ENCODE measurements at places on chromosomes 6 and 20.

- no peaks in the 10 kb centered on the region for H3K27me3 ChIP-seq
- peaks cover 2% of the 10 kb centered on the region for H3K4me1 ChIP-seq
- peaks cover 15% of the 10 kb centered on the region for H3K36me3 ChIP-seq
- H3K4me3 ChIP-seq, result no peak overlapping the region
- DNase-seq, result no peak
- no peak overlapping the region for H3K27ac ChIP-seq
Measured at GRCh38 chr6:4895971-4896370, 107.9 kb downstream of the RPP40 start.

DNA sequence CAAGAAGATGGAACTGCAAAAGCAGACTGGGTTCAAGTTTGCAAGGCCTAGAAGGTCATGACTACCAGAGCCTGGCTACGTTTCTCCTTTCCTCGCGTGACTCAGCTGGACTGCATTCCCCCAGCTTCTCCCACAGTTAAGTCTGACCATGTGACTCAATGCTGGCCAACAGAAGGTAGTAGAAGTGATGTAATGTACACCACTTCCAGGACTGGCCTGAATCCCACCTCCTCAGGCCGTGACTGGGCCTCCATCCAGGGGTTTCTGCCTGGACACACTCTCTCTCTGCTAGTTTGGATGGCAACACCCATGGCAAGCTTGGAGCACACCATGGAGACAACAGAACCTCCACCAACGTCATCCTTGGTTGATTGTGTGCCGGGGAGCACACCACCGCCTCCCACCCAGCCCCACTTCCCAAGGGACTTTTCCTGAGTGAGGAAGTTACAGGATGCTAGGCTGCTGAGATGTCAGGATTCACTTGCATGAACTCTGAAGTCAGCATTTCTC is 112.0 kb upstream of the CDYL start:
- no peak overlapping the region for H3K4me3 ChIP-seq
- H3K36me3 ChIP-seq, result no peaks in the 10 kb centered on the region
- H3K27ac ChIP-seq, result no peak overlapping the region
- no peaks in the 10 kb centered on the region for H3K4me1 ChIP-seq
- DNase-seq, result no peak

DNA sequence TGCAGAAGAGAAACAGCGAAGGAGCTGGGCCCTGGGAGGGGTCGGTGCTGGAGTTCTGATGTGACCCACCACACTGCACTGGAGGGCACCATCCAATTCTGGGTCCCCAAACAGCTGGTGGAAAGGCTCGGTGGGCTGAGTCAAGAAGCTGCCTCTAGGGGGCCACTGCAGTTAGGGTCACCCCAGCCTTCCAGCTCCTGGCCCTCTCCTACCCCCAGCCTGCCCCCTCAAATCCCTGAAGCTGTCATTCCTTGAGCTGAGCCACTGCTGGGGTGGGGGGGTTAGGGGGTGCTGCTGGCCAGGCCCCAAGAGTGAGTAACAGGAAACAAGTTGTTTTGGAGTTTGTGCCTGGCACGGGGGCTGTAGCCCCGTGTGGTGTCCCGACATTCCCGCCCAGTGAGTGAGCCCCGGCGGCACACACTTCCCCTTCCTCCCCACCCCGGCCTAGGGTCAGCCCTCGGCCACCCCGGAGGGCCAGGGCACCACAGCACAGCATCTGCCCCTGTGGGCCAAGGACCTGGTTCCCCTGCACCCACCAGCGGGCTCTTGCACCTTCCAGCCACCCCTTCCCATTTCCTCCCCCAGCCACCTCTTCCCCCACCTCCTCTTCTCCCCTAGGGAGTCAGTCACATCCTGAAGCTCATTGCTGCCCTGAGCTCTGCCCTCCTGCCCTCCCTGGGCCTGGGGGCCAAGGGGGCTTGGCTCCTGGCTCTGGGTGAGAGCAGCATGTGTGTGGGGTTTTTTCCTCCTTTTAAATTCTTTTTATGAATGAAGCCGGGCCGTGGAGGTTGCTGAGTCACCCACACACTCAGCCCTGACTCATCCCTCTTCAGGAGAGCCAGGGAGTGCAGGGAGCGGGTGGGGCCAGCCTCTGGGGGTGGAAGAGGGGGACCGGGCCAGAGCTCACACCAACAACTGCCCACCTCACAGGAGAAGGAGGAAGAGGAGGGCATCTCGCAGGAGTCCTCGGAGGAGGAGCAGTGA is 4.6 kb downstream of the SMIM29 start:
- no peak overlapping the region for H3K4me3 ChIP-seq
- H3K27me3 ChIP-seq, result no peaks in the 10 kb centered on the region
- peaks cover 27% of the 10 kb centered on the region for H3K36me3 ChIP-seq
- H3K4me1 ChIP-seq, result peaks cover 26% of the 10 kb centered on the region

DNA sequence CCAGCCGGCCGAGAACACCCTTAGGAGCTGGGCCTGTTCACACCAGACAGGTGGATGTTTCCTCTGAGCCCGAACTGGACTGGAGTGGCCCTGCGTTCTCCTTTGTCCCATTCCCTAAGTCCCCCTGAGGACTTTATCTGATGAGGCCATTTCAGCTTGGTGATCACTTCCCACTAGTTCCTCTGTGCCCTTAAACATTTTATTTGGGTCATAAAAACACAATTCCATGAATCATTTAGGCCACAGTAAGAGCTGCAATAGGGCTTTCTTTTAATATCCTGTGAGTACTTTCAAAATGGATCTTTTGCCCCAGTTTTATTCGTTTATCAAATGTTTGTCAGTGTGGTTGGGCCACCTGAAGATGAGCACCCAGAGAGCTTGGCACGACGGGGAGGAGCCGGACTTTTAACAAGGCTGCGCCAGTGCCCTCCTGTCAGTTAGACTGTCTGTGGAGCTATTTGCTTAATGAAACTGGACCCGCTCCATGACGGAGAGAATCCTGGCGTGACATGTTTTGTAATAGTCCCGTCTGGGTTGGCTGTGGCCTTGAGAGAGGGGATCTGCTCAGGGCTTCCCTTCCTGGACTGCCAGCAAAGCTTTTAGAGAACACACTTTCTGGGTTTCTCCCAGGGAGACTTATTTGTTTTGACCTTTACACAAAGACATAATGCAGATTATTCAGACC is 53.5 kb downstream of the ZDHHC14 start:
- no peak for DNase-seq
- H3K4me3 ChIP-seq, result no peak overlapping the region
- no peaks in the 10 kb centered on the region for H3K4me1 ChIP-seq
- no peak overlapping the region for H3K27ac ChIP-seq
- H3K36me3 ChIP-seq, result no peaks in the 10 kb centered on the region

- H3K27me3 ChIP-seq, result no peaks in the 10 kb centered on the region
- DNase-seq, result no peak
- no peak within 1 kb of the TSS for H3K27ac ChIP-seq
- H3K4me3 ChIP-seq, result peak within 1 kb of the TSS; percentile 57
- no peaks in the 10 kb centered on the region for H3K36me3 ChIP-seq
- H3K4me1 ChIP-seq, result peaks cover 8% of the 10 kb centered on the region
Measured at GRCh38 chr6:39228992-39229767, at the start of gene KCNK5. KCNK5 (minus strand) TSS chr6:39229475; CDS start chr6:39229111, 364 bp downstream.

GRCh38 chr6:26388014-26388413 is 5.1 kb downstream of the BTN2A2 start:
- no peaks in the 10 kb centered on the region for H3K27me3 ChIP-seq
- no peak overlapping the region for H3K27ac ChIP-seq
- H3K4me3 ChIP-seq, result no peak overlapping the region

- H3K4me1 ChIP-seq, result no peaks in the 10 kb centered on the region
- H3K4me3 ChIP-seq, result no peak overlapping the region
- H3K27ac ChIP-seq, result no peak overlapping the region
- H3K27me3 ChIP-seq, result no peaks in the 10 kb centered on the region
Measured at GRCh38 chr6:71066153-71066552, 109.3 kb upstream of the B3GAT2 start.

- H3K36me3 ChIP-seq, result no peaks in the 10 kb centered on the region
- H3K27ac ChIP-seq, result no peak overlapping the region
- DNase-seq, result no peak
- H3K27me3 ChIP-seq, result no peaks in the 10 kb centered on the region
Measured at GRCh38 chr6:95973976-95974375, 41.8 kb upstream of the FUT9 start.

- no peak for DNase-seq
- no peaks in the 10 kb centered on the region for H3K4me1 ChIP-seq
- no peak overlapping the region for H3K4me3 ChIP-seq
- H3K27ac ChIP-seq, result no peak overlapping the region
- no peaks in the 10 kb centered on the region for H3K36me3 ChIP-seq
Measured at GRCh38 chr20:63080811-63081210, 74.0 kb upstream of the BHLHE23 start.

DNA sequence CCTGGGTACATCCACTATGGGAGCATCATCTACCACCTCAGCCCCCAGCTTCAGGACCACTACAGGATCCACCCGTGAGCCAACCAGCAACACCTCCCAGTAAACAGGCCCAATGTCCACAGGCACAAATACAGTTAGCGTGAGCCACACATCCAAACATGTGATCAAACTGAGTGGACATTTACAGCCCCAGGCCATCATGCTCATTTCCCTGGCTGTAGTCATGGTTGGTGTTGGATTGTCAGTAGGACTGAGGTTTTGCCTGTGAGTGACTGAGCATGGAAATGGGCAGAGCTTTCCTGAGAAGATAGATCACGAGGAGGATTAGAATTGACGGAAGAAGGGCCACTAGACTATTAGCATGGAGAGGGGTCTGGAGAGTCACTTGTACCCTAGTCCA is 10.7 kb upstream of the MUC21 start:
- no peaks in the 10 kb centered on the region for H3K4me1 ChIP-seq
- DNase-seq, result no peak
- H3K36me3 ChIP-seq, result no peaks in the 10 kb centered on the region

- H3K27ac ChIP-seq, result no peak overlapping the region
- no peaks in the 10 kb centered on the region for H3K27me3 ChIP-seq
- H3K36me3 ChIP-seq, result no peaks in the 10 kb centered on the region
Measured at GRCh38 chr6:47357827-47358226, 48.1 kb upstream of the TNFRSF21 start.

GRCh38 chr20:22984008-22984407 is 51.1 kb upstream of the SSTR4 start:
- H3K27ac ChIP-seq, result no peak overlapping the region
- no peak overlapping the region for H3K4me3 ChIP-seq
- H3K27me3 ChIP-seq, result no peaks in the 10 kb centered on the region
- no peak for DNase-seq
- H3K4me1 ChIP-seq, result no peaks in the 10 kb centered on the region

GRCh38 chr6:142761756-142762155 is 183.2 kb downstream of the HIVEP2 start:
- no peaks in the 10 kb centered on the region for H3K27me3 ChIP-seq
- H3K27ac ChIP-seq, result no peak overlapping the region
- no peak for DNase-seq
- H3K4me3 ChIP-seq, result no peak overlapping the region

DNA sequence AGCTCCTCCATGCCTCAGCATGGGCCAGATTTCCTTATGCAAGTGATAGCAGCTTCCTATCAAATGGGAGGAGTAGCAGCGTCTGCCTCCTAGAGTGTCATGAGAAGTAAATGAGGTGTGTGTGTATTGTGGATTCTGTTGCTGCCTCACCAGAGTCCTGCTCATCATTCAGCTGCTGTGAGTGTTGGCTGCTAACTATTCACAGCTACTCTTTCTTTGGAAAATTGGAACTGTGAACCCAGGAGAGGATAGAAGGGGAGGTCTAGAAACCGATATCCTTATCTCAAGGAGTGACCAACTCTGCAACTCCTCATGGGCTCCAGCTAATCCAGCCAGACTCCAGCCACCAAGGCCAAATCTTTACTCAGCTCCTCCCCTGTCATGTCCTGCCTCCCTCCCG is 63.3 kb downstream of the TOX2 start:
- no peaks in the 10 kb centered on the region for H3K4me1 ChIP-seq

DNA sequence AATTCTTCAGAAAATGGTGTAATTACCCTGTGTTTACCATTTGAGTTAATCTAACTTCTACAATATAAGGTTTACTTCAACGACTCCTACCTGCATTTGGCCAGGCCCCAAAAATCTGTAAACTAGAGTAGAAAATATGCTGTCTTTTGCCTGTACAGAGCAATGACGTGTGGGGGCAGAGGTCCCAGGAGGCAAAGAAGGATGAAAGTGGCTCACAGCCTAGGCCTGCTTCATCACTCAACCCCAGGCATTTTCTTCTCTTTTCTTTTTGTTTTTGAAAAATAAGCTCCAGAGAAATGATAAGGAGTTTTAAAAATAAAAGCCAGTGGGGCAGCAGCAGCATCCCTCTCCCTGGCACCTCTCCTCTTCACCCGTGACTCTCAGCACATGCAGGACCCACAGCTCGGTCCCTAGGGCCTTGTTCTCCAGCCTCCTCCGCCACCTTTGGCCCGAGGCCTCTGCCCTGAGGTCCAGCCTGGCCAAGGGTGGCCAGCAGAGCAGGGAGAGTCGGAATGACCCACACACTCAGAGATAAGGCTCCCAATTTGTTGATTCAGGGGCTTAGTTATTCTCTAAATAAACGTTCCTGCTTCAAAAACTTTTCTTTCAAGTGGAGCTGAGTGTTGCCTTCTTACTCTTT is 310.3 kb upstream of the RNF24 start:
- H3K4me3 ChIP-seq, result no peak overlapping the region
- H3K27ac ChIP-seq, result no peak overlapping the region
- DNase-seq, result no peak
- H3K4me1 ChIP-seq, result no peaks in the 10 kb centered on the region
- H3K27me3 ChIP-seq, result no peaks in the 10 kb centered on the region

- no peak overlapping the region for H3K4me3 ChIP-seq
- no peak overlapping the region for H3K27ac ChIP-seq
- no peaks in the 10 kb centered on the region for H3K36me3 ChIP-seq
- DNase-seq, result no peak
Measured at GRCh38 chr6:119541132-119541905, 191.8 kb upstream of the MAN1A1 start.

DNA sequence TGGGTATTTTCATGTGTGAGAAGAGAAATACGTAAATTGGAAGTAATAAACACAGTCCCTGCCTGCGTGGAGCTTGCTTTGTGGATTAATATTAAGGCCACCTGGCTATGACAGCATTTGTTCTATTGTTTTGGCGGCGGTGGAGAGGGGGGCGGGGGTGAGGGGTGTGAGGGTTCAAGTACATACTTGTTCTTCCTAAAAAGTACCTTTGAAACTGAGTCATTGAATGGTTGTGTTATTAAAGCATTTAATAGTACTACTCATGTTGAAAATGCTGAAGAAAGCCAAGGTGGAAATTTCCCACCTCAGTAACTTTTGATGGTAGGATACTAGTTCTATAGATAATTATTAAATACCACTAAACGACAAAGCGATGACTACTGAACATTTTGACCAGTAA is 95.0 kb downstream of the FOXC1 start:
- DNase-seq, result no peak
- H3K27me3 ChIP-seq, result no peaks in the 10 kb centered on the region
- no peak overlapping the region for H3K27ac ChIP-seq
- 0 out of 2 replicates have a peak, but pooled peaks cover 3% of the 10 kb centered on the region for H3K36me3 ChIP-seq
- peaks cover 6% of the 10 kb centered on the region for H3K4me1 ChIP-seq
